ENCODE measurements at places on chromosomes 7 and 10.

DNA sequence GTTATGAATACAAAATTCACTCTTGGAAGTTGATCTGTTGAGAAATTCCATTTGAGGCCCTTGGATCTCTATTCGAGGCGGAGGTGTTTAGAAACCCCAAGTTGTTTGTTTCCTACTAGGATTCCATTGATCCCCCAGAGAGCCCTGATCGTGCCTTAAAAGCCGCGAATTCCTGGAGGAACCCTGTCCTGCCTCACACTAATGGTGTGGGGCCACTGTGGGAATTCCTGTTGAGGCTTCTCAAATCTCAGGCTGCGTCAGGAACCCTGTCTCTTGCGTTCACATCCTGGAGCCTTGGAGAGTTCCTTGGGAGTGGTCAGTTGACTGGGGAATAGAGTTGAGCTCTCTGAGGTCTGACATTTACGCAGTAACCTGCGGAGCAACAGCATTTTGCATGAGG lies 1.2 kb downstream of the CFAP69 start:
- no peak for DNase-seq

- DNase-seq: no peak
Measured at GRCh38 chr10:34730726-34731125, 84.4 kb downstream of the PARD3 start.

GRCh38 chr10:15455456-15455855 lies 84.4 kb upstream of the FAM171A1 start:
- no peak for DNase-seq

GRCh38 chr7:30253796-30254165 lies 30.6 kb upstream of the ZNRF2 start:
- DNase-seq: no peak

DNA sequence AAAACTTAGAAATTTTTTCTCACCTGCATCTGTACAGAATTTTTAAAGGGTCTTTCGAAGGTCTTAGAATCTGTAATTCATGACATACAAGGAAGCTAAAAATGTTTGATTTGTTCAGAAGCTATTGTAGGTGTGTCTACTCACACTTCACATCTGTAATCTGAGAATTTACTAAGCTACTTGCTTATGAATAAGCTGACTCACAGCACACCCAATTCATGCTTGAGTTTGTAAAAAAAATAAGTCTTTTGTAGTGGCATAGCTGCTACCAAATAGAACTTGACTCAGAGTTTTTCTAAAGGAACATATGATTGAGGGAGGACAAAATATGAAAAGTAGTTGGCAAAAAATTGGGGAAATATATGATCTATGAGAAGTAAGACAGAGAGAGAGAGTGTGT lies 12.7 kb upstream of the AGR2 start:
- no peak for DNase-seq

DNA sequence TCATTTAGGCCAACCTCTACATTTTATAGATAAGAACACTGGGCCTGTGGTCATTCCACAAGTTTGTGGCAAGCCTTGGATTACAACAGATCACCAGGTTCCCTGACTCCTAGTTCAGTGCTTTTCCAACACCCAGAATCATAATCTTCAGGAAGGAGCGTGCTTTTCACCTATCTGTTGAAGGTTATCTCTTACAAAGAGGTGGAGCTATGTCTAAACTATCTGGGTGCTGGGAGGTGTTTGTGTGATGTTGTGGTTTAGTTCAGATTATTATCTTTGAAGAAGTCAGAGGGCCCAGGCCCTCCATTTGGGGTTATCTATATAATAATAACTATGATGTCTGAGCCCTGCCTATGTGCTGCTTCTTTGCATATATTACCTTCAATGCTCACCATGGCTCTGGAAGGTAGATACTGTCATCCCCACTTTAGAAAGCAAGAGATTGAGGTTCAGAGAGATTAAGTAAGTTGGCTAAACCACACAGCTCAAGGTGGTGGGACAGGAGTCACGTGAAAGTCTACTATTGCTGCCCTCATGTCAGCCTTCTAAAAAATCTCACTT lies 24.0 kb downstream of the IL2RA start:
- DNase-seq: no peak

DNA sequence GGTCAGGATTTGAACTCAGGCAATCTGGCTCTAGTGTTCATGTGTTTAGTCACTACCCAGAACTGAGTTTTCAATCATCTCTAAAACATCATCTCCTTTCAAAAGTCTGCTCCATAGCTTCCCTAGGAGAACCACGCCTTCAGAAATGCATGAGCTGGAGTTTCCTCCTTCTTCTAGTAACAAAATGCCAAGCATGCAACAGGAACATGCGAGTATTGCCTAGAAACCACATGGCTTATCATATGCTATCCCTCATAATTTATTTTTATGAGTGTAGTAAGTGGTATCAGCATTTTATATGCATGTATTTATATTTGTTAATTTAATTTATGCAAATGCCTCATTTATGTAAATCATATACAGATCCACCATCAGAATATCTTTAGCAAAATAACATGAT lies 170.9 kb downstream of the RAB11FIP2 start:
- DNase-seq: no peak

GRCh38 chr7:121244120-121244870 lies 84.5 kb upstream of the WNT16 start:
- no peak for DNase-seq

GRCh38 chr10:103333934-103334520 lies 16.9 kb downstream of the PCGF6 start:
- no peak for DNase-seq

Data from cortex of kidney (tissue), 1 donor.